ENCODE measurements at places on chromosomes 16 and 17. TPM values are rescaled to one million over a fixed set of nuclear protein-coding genes. Genes with fewer than 3 reads are reported as not detected.

Gene KRTAP9-8
- total RNA-seq = not detected

Gene C16orf54
- not detected for total RNA-seq

Gene SLC35B1
- total RNA-seq = 45.0 TPM

Gene RPS6KB1
- 14.3 TPM for total RNA-seq

Gene TEKT5
- not detected for total RNA-seq

Gene CTRL
- total RNA-seq = 0.18 TPM

Gene PRR35
- total RNA-seq = not detected

Gene PLA2G10
- total RNA-seq = not detected

Gene KNOP1
- total RNA-seq = 6.0 TPM

Gene KRTAP4-9
- not detected for total RNA-seq

Gene IRX3
- 12.2 TPM for total RNA-seq

Gene TBX2
- total RNA-seq = 11.2 TPM

Gene FBXW10B
- not detected for total RNA-seq

Gene TPSAB1
- total RNA-seq = not detected

Gene KRTAP4-4
- total RNA-seq = not detected

Gene EPOP
- total RNA-seq = 8.1 TPM

Gene GAS7
- 10.8 TPM for total RNA-seq

Gene ZNF624
- total RNA-seq = 12.0 TPM

Measured in cardiac atrium fibroblast (primary cell).